ENCODE measurements at places on chromosomes 16 and 17.

- DNase-seq = no peak
Observed at GRCh38 chr16:79309606-79310005, 290.9 kb downstream of the MAF start.

- DNase-seq = no peak
Observed at GRCh38 chr16:26649381-26650045, 417.2 kb upstream of the C16orf82 start.

DNA sequence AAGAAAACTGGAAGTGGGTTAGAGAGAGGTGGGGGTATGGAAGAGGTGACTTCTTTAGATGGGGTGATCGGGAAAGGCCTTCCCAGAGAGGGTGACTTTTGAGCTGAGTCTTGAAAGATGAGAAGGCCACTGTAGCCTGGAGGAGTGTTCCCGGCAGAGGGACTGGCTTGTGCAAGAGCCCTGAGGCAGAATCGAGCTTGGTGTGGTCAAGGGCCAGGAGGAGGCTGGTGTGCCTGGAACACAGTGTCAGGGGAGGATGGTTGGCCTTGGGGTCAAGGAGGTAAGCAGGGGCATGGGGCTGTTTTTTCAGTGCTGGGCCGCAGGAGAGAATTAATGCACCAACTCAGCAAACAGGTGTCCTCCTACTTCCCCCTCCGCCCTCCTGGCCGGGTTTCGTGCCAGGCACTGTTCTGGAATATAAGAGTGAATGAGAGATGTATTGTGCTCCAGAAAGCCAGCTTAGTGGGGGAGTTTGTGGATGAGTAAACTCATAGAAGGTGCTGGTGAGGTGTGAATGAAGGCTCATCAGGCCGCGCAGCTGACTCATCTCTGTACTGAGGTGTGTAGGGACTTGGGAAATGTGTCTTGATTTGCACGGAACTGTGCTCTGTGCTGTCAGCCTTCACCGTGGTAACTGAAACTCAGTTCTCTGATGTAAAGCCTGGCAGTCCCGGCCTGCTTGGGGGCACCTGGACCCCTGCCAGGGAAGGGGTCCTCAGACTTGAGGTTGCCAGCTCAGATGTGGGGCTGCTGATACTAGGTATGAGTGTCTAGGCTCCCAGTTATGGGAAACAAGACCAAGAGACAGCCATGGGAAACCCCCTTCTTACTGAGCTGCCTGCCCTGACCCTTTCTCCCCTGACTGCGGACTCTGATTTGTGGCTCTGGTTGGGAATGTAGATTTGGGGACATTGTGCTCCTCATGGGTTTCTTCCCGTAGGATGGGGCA, 15.3 kb downstream of the KSR1 start:
- no peak for DNase-seq

DNA sequence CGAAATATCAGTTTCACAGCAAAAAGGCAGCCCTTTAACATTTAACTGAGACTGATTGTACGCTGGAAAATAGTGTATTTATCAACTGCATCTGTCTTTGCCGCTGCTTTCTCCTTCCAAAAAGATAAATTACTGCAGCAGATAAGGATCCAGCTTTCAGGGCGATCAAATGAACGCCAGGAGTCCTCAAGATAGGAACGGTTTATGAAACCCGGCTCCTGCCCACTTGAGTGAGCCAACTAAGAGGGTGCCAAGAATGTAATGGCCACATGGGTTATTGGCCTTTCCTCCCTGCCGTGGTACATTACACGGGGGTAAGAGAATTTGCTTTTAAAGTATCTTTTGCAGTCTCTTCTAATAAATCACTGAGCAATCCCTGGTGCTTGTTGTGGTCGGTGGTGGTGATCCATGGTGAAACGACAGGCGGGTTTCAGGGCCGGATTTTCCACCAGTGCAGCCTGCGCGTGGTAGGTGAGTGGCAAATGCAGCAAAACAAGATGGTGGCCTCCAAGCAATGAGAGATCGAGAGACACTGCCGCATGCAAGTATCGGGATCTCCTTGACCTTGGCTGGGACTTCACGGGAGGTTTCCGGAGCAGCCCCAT, 67.5 kb upstream of the IRX6 start:
- DNase-seq = no peak

- no peak for DNase-seq
Observed at GRCh38 chr17:82984751-82985427, 94.5 kb upstream of the METRNL start.

- no peak for DNase-seq
Observed at GRCh38 chr17:60554377-60554788, 28.3 kb upstream of the APPBP2 start.

- no peak for DNase-seq
Observed at GRCh38 chr16:70434484-70435260, 4.2 kb downstream of the ST3GAL2 start.

DNA sequence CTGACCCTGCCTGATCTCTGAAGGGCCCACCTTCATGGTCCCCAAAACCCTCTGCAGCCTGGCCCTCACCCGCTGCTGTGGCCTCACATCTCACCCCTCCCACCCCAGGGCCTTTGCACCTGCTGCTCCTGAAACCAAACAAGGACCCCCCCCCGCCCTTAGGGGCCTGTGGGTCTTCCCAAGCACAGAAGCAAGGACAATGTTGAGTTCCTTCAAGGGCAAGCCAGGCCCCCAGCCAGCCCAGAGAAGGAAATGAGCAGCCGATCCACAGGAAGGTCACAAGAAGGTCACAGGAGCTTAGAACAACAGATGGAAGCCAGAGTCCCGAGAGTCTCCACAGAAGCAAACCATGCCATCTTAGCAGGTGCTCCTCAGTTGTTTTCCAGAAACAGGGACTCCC, 493 bp upstream of the PDE6G start:
- no peak for DNase-seq

- DNase-seq = peak; percentile 84
Observed at GRCh38 chr16:87436225-87437172, 44.4 kb downstream of the MAP1LC3B start.

DNA sequence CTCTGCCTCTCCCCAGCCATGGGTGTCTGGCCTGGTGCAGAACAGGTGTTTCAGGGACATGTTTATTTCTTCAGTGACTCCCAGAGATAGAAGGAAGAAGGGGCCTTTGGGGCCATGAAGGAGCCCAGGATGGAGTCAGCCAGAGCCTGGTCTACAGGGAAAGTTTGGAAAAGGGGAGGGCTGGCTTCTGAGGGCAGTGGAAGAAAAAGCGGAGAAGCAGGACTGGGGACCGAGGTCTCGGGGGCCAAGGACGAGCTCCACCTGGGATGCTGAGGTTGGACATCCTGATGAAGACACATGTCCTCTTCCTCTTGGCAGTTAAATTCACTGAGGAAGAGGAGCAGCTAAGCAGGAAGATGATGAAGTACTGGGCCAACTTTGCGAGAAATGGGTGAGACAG, 7.7 kb downstream of the CES2 start:
- no peak for DNase-seq

DNA sequence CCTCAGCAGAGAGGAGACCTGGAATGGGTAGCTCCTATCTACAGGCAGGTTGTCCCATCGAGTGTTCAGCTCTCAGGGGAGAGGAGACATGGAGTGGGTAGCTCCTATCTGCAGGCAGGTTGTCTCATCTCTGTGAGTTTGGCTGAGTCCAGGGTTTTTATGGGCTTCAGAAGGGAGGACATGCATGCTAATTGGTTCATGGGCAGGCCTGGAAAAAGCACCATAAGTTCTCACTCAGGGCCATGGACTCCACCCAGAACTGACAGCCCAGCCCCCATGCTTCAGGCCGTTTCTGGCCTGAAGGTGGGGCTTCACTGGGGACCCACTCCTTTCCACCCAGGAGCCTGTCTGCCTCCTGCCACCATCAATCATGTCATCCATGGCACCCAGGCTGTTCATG, 84.0 kb downstream of the CYB561 start:
- DNase-seq = no peak

DNA sequence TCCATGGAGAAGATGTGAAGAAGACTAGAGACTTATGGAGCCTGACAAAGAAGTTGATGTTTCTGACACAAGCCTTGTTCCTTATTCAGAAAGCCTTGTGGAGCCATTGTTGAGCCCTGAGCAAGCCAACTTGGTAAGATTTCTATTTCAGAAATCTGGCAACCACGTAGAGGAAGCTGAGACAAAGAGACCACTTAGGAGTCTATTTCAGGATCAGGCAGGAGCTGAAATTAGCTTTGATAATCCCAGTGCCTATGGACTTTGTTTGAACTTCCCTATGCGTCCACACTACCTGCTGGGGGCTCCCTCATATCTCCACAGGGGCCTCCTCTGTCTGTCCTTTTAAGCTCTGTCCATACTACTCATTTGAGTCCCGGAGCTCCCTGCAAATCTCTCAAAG, 540.0 kb upstream of the GOT2 start:
- no peak for DNase-seq

DNA sequence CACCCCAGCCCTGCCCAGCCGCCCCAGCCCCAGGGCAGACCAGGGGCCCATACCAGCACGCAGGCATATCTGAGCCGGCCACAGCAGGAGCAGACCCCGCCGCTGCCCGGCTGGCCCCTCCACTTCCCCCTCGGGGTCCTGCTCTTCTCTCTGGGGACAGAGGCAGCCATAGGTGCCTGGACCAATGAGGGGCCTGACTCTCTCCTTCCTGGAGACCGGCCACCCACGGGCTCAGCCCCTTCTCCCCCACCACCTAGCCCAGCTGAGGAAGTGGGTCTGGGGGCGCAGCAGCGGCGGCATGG, 3.8 kb downstream of the TMC6 start:
- no peak for DNase-seq

DNA sequence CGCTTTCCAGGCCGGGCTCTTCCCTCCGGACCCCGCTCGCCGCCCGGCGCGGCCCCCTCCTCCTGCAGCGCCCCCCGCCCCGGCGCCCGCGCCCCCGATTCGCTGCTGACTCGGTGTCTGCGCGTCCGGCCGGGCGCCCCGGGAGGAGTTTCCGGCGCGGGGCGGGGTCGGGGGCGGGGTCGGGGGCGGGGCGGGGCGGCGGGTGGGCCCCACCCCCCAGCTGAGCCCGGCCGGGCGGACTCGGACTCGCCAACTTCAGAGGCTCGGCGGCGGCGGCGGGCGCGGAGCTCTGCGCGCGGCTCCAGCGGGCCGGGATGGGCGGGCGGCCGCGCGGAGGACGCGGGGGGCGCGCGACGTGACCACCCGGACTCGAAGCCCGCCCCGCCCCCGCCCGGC, at the start of gene METRNL:
Gene METRNL, plus strand, starts transcription at position 258 of the 396 bp plus-strand sequence. CDS start 207 bp downstream, outside the sequence.
- no peak for DNase-seq
